Fibroblast of skin of abdomen (primary cell): ENCODE measurements at places on chromosomes 13 and 19.

DNA sequence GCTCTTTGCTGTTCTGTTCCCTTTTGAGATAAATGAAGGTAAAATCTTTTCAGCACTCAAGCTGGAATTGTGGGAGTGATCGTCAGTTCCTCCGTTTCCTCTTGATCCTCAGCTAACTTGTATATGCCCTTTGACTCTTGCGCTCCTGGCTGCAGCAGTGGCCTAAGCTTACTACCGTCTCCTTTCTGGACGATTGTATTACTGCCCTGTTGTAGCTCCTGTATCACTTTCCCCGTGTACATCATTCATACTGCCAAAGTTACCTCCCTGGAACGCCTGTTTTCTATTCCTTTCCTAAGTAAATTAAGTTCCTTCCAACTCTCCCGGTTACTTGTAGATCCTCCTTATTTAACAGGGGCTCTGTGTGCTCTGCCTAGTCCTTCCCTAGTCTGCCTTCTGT is 36.9 kb downstream of the WASF3 start:
- no peak for DNase-seq

- DNase-seq = peak; percentile 40
Observed at GRCh38 chr13:85408415-85408814, 390.8 kb downstream of the SLITRK6 start.

DNA sequence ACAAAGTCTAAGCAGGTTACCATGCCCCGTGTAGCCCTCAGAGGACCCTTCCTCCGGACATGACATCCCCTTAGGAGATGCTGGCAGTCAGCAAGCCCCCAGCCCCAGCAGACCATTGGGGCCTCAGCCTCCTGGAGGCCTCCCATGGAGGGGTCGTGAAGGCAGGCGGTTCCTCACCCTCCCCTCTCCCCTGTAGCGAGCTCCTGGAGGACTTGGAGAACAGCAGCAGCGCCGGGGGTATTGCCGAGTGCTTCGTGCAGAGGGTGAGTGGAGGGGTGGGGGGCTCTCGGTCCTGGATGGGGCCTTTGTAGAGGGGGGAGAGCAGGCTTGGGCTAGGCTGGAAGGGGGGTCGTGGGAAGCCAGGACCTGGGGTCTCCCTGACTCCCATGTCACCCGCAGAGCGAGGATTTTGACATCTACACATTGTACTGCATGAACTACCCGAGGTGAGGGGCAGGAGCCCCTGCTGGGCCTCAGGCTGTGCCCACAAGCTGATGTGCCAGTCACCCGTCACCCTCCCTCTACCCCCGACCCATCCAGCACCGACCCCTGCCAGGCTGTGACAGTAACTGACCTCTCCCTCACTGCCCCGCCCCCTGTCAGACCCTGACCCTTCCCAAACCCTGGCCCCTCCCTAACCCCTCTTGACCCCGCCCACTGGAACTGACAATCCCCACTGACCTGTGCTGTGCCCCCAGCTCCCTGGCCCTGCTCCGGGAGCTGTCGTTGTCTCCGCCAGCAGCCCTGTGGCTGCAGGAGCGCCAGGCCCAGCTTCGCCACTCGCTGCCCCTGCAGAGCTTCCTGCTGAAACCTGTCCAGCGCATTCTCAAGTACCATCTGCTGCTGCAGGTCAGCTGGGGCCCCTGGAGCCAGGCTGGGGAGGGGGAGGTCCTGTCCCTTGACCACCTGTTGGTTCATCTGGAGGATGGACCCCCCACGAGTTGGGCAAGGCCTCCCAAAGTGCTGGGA is 4.0 kb downstream of the PLEKHG2 start:
- no peak for DNase-seq

DNA sequence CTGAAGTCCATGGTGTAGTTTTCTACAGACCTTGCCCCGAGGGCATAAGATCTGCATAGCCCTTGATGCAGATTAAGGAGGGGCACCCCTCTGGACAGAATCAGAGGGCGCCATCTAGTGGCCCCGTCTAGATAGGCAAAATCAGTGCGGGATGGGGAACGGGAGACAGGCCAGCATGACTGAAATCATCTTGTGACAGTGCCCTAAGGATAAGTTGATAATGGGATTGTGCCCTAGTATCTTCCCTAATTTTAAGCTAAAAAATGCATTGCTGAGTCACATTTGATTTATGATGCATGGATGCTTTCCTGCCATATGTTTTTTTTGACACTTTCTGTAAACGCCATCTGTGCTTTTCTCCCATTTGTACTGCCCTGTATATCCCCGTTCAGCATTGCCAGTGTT is 19.0 kb upstream of the GPI start:
- peak; percentile 47 for DNase-seq

- no peak for DNase-seq
Observed at GRCh38 chr13:112177450-112178288, 110.7 kb downstream of the SOX1 start.

DNA sequence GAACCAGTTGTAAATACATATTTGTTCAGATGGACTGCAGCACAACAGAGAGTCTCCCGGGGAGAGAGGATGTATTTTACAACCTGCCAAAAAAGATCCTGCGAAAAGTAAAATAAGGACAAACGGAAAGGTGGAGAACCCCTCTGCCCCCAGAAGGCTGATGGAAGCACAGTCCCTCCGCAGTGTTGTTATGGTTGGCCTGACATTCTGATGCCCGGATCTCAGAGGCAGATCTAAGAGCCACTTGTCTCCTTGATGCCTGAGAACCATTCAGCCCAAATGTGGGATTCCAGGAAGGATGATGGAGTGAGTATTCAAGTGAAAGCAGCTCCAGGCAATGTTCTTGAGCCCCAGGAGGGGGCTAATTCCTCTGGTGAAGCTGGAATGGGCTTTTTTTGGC is 458.7 kb downstream of the ZNF536 start:
- no peak for DNase-seq

DNA sequence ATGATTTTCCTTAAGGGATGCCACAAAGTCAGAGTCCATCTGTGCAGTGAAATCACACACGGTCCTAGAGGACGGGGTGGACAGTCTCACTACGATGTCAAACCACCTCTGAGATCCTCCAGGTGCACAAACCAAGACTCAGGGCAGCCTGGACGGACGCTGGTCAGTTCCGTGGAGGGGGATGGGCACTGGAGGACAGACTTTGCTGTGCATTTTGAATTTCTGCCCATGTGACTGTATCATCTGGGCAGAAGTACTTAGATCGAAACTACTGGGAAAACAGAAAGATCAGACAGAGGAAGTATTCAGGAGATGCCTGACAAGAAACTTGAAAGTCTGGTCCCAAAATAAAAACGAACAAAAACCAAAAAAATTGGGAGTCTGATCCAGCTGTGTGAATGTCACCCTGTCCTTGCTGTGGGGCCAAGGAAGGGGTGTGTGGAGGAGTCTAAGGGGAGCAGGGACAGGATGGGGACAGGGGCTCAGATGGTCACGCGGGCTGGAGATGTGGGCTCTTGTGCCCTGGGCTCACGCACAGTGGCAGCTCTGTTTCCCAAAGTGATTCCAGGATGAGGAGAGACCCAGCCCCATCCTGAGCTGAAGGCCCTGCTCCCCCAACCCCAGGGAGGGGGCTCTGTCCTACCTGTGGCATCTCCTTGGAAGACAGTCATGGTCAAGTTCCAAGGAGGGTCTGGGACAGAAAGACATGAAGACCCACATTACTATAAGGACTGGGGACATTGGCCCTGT is 1.5 kb downstream of the SIGLEC8 start:
- DNase-seq = no peak

GRCh38 chr19:45153339-45154063 is 7.3 kb downstream of the NKPD1 start:
- peak; percentile 27 for DNase-seq

GRCh38 chr13:97252735-97253134 is 30.6 kb downstream of the MBNL2 start:
- no peak for DNase-seq

- DNase-seq = peak; percentile 51
Observed at GRCh38 chr13:29472332-29472961, 123.0 kb downstream of the SLC7A1 start.

- no peak for DNase-seq
Observed at GRCh38 chr19:19083413-19084178, 19.8 kb downstream of the SLC25A42 start.

GRCh38 chr19:4588291-4588761 is 28.8 kb upstream of the SEMA6B start:
- peak; percentile 43 for DNase-seq

DNA sequence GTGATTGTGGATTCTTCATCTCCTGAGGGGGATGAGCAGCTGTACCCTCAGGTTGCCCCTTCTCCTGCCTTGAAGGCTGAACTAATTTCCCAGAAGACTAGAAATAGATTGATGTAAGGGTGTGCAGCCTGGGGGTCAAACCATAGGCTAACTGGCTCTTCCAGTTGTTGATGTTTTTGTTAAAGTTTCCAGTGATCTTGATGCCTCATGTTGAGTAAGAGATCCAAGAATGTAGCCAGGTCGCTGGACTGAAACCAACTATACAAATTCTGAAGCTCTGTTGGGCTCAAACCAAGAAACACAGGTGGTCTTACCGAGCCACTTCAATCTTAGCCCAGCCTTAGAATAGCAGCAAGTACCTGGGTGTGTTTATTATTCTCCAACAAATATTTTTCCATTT is 391.8 kb downstream of the KLF5 start:
- DNase-seq = no peak

- no peak for DNase-seq
Observed at GRCh38 chr13:98689347-98689968, 63.0 kb downstream of the SLC15A1 start.

DNA sequence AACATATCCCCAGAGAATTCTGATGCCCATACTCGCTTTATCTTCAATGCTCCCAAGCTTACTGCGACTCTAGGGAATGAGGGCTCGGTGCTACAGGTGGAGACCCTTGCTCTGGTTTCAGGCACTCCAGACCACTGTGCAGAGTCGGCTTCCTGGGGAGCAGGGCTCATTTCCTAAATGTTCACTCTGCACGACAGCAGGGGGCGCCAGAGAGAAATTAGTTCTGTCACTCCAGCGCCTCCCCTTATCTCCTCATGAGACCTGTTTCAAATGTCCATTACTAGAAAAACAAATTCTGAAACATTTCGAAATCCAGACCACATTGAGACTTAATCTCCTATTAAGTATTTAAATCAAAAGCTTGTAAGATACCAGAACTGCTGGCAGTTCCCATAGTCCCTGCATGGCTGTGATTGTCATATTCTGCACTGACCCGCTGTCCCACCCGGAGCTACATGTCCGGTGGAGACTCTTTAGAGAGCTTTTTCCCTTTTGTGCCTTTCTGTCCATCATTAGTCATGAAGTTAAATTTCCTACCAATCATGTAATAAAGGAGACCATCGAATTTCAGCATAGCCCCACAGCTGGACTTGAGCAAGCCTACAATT is 22.4 kb downstream of the EPSTI1 start:
- DNase-seq = peak; percentile 71

GRCh38 chr13:49563516-49563915 is 21.8 kb downstream of the RCBTB1 start:
- DNase-seq = no peak

DNA sequence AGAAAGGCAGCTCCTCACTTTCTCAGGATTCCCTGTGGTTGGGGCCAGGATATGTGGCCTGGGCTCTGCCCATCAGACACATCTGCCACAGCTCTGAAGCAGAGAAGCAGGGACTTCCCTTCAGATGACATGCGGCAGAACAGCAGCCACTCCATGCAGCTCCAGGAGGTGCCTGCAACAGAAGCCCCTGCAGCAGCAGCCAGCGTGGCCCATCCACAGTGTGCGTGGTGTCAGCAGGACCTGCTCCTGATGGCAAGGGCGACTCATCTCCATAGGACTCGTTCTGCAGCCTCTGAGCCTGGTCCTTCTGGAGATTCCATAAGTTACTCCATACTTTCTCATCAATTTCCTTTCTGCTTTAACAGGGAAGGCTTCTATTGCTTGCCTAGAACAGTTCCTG is 105.0 kb downstream of the SUCLA2 start:
- DNase-seq = no peak

DNA sequence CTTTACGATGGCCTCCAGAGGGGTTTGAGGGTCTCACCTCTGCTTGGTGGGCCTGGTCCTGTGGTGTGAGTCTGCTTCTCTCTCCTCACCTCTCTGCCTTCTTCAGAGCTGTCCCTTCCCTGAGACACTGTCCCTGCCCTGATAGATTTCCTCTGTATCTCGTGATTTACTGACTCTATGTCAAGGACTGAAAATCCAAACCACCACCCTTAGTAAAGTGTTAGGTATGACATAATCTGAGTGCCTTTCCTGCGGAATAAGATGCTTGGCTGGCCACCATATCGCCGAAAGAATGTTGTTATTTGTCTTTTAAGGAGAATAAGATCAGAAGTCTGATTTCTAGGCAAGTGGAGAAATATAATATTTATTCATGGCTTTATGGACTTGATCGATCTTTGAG is 7.2 kb downstream of the SLC25A15 start:
- DNase-seq = no peak

GRCh38 chr19:5017235-5017634 is 48.3 kb downstream of the KDM4B start:
- DNase-seq = no peak

DNA sequence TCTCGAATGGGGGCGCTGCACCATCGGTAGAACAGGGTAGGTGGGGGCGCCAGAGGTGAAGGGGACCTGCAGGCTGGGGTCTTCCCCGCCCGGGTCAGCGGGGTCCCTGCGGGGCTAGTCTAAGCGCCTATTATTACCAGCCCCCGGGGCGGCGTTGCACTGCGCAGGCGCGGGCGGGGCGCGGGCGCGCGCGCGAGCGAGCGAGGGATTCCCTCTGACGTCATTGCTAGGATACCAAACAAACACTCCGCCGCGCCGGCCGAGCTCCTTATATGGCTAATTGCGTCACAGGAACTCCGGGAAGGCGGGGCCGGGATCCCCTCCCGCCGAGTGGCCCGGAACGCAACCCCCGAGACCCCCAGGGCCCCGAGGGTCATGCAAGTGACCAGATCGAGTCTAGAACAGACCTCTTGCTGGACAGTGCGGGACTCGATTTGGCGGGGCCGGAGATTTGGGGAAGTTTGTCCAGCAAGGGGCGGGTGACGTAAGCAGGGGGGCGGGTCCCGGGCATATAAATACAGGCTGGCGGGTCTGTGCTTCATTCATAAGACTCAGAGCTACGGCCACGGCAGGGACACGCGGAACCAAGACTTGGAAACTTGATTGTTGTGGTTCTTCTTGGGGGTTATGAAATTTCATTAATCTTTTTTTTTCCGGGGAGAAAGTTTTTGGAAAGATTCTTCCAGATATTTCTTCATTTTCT is at the start of gene FOSB:
Gene FOSB, plus strand, starts transcription at position 541 of the 703 bp plus-strand sequence. CDS start 591 bp downstream, outside the sequence.
- DNase-seq = peak; percentile 96

GRCh38 chr19:49879243-49879963 is 1.9 kb downstream of the TBC1D17 start:
- no peak for DNase-seq

DNA sequence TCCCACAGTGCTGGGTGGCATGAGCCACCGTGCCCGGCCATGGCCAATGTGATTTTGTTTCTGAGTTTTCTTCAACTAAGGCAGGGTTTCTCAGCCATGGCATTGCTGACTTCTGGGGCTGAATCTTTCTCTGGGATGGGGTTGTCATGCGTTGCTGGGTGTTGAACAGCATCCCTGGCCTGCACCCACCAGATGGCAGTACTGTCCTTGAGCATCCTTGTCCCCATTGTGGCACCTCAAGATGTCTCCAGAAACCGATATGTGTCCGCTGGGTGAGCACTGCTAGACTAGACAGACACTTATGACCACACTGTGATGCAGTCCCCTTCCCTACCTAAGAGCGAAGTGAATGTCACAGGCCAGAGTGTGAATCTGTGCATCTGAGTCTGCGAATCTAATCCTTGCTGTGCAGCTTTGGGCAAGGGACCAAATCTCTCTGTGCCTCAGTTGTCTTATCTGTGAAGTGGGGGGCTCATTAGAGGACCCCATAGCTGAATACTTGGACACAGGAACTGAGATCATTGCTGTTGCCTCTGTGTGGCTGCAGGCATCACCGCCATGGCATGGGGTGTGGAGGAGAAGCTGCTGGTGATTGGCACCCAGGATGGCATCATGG is 50.3 kb upstream of the SIN3B start:
- peak; percentile 41 for DNase-seq

GRCh38 chr13:74346960-74347359 is 212.8 kb upstream of the KLF12 start:
- DNase-seq = no peak
